ENCODE measurements at places on chromosomes 12 and 14. TPM values are rescaled to one million over a fixed set of nuclear protein-coding genes. Genes with fewer than 3 reads are reported as not detected.

Gene SOCS2
- total RNA-seq = 4.2 TPM

Gene MYRFL
- not detected for total RNA-seq

Gene HHIPL1
- not detected for total RNA-seq

Gene DPY19L2
- not detected for total RNA-seq

Gene PLCZ1
- total RNA-seq = not detected

Gene LBHD2
- total RNA-seq = not detected

Gene GPRC5D
- not detected for total RNA-seq

Gene PYGL
- 0.59 TPM for total RNA-seq

Gene TAS2R42
- total RNA-seq = not detected

Gene SLC25A47
- total RNA-seq = not detected

Gene ABCC9
- total RNA-seq = not detected

Gene EPYC
- not detected for total RNA-seq

Gene ACSS3
- total RNA-seq = not detected

Gene POU6F1
- total RNA-seq = 36.8 TPM

Gene INHBC
- total RNA-seq = 0.20 TPM

DNA sequence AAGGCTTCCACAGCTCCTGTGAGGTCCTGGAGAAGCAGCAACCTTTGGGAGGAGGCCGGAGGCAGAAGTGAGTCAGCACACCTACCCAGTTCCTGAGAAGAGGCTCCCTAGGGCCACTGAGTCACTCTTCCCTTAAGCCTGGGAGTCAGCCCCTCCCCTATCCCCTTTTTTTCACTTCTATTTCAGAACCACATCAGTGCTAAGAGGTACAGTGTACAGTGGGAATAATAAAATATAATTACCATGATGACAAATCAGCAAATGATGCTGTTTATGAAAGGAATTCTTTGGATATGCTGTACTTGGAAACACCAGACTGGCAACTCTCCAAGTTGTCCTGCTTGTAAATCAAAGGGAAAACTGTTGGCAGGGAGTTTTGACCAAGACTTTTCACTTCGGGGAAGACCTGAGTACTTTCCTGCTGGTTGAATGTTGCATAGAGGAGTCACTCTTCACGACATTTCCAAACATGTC, 7.8 kb upstream of the TBPL2 start:
- H3K4me3 ChIP-seq = no peak overlapping the region
- H3K36me3 ChIP-seq = no peaks in the 10 kb centered on the region
- no peaks in the 10 kb centered on the region for H3K27me3 ChIP-seq
- no peaks in the 10 kb centered on the region for H3K4me1 ChIP-seq
- no peak for DNase-seq

- DNase-seq = no peak
- H3K4me1 ChIP-seq = no peaks in the 10 kb centered on the region
- H3K27ac ChIP-seq = no peak overlapping the region
- no peak overlapping the region for H3K4me3 ChIP-seq
- H3K36me3 ChIP-seq = no peaks in the 10 kb centered on the region
- H3K27me3 ChIP-seq = no peaks in the 10 kb centered on the region
These were observed 140.0 kb downstream of the DAD1 start for GRCh38 chr14:22448905-22449599.

DNA sequence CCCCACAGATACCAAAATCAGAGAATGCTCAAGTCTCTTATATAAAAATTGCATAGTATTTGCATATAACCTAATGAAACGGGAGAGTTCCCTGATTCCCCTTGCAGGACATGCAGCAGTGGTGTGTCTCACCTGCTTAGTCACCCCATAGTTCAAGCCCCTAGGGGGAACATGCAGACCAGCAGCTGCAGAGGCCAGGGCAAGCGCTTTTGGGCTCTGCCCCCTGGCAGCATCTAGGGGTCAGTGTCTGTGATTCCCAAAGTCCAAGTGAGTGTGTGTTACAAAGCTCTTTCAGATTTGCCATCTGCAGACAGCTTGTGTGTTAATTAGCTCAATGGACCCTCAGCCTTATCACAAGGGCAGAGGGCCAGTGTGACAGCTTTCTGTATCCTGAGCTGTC, 110.1 kb downstream of the DNAI7 start:
- H3K27me3 ChIP-seq = no peaks in the 10 kb centered on the region
- no peak overlapping the region for H3K27ac ChIP-seq
- peaks cover 70% of the 10 kb centered on the region for H3K36me3 ChIP-seq
- H3K4me1 ChIP-seq = no peaks in the 10 kb centered on the region

DNA sequence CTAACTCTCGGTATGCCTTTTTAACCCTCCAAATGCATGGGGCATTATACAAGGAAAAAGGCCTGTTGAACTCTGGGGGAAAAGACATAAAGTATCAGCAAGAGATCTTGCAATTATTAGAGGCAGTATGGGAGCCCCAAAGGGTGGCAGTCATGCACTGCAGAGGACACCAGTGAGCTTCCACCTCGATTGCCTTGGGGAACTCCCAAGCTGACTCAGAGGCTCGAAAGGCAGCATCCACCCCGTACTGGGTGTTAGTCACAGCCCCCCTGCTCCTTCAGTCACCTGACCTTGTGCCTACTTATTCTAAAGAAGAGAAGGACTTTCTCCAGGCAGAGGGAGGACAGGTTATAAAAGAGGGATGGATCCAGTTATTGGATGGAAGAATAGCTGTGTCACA, 781.4 kb upstream of the TMEM132C start:
- H3K27ac ChIP-seq = no peak overlapping the region
- no peak for DNase-seq
- H3K4me1 ChIP-seq = no peaks in the 10 kb centered on the region
- H3K36me3 ChIP-seq = no peaks in the 10 kb centered on the region

- no peaks in the 10 kb centered on the region for H3K27me3 ChIP-seq
- peaks cover 6% of the 10 kb centered on the region for H3K4me1 ChIP-seq
- no peak overlapping the region for H3K27ac ChIP-seq
- DNase-seq = no peak
These were observed 9.2 kb upstream of the HIP1R start for GRCh38 chr12:122825773-122826724.

DNA sequence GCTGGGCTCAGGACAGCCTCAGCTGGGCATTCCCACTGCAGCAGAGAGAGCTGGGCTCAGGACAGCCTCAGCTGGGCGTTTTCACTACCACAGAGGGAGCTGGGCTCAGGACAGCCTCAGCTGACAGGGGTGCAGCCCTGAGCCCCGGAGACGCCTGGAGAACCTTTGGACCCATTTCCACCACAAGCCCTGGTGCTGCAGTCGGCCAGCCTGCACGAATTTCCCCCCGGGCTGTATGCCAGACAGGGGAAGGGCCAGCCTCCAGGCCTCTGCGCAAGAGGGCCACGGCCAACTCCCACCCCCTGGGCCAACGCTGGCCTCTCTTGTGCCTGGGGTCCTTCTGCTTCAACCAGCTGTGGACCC, 2.6 kb upstream of the C14orf180 start:
- H3K27me3 ChIP-seq = peaks cover 5% of the 10 kb centered on the region
- H3K36me3 ChIP-seq = no peaks in the 10 kb centered on the region
- no peak overlapping the region for H3K27ac ChIP-seq
- DNase-seq = no peak
- H3K4me3 ChIP-seq = no peak overlapping the region

GRCh38 chr12:121794534-121795033, 1.1 kb upstream of the RHOF start:
- H3K36me3 ChIP-seq = peaks cover 44% of the 10 kb centered on the region
- no peak for DNase-seq
- H3K27ac ChIP-seq = peak overlapping the region; percentile 81
- peaks cover 93% of the 10 kb centered on the region for H3K4me1 ChIP-seq

GRCh38 chr12:50620978-50621360, 116.2 kb downstream of the DIP2B start:
- H3K27me3 ChIP-seq = no peaks in the 10 kb centered on the region
- no peak overlapping the region for H3K27ac ChIP-seq
- DNase-seq = no peak
- no peaks in the 10 kb centered on the region for H3K36me3 ChIP-seq
- peaks cover 40% of the 10 kb centered on the region for H3K4me1 ChIP-seq

DNA sequence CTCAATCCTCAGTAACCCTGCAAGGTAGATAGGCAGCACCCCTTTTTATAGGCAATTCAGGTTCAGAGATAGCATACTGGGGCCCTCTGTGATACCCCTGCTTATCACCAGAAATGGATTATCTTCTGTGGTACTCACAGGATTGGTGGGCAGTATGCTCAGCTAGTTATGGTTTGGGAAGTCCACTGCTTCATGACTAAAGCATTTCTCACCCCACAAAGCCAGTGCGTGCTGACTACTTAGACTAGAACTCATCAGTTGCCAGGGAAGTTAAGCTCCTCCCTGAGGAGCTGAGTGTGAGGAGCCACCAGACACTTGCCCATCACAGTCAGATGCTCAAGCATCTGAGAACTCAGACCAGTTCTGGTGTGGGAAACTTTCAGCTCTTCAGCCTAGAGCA, 76.3 kb downstream of the SCAF11 start:
- H3K4me1 ChIP-seq = no peaks in the 10 kb centered on the region
- H3K4me3 ChIP-seq = no peak overlapping the region
- H3K27ac ChIP-seq = no peak overlapping the region
- H3K27me3 ChIP-seq = no peaks in the 10 kb centered on the region
- DNase-seq = no peak

DNA sequence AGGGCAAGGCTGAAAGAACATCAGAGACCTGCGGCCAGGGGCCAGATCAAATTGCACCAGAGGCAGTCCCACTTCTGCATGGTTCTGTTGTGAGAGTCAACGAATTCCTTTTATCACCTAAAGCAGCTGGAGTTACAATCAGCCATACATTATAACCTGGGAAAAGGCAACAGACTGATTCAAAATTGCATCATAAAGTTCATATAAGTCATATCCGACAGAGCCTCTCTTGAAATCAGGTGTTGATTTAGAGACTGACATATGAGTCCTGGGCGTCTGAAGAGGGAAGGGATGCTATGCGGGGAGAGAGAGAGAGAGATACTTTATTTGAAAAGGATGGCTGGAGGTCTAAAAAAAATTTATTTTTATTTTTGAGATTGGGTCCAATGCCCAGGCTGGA, 89.4 kb downstream of the EFCAB11 start:
- H3K4me1 ChIP-seq = no peaks in the 10 kb centered on the region
- H3K27me3 ChIP-seq = no peaks in the 10 kb centered on the region
- H3K4me3 ChIP-seq = no peak overlapping the region
- no peak for DNase-seq

GRCh38 chr12:80359703-80360102, 84.3 kb upstream of the PTPRQ start:
- no peak overlapping the region for H3K4me3 ChIP-seq
- H3K4me1 ChIP-seq = no peaks in the 10 kb centered on the region
- H3K36me3 ChIP-seq = no peaks in the 10 kb centered on the region
- no peaks in the 10 kb centered on the region for H3K27me3 ChIP-seq
- H3K27ac ChIP-seq = no peak overlapping the region
- DNase-seq = no peak

DNA sequence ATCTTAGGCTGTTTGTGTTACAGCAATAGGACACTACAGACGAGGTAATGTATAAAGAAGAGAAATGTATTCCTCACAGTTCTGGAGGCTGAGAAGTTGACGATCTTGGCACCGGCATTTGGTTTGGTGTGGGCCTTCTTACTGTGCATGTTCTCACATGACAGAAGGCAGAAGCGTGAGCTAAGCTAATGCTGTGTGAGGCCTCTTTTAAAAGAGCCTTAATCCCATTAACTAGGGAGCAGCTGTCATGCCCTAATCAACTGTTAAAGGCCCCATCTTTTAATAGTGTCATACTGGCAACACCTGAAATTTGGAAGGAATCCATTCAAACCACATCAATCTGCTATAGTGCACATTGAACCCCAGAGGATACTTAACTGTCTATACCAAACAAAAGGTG, 992.9 kb downstream of the GALC start:
- no peaks in the 10 kb centered on the region for H3K4me1 ChIP-seq
- no peaks in the 10 kb centered on the region for H3K36me3 ChIP-seq
- no peak for DNase-seq
- H3K4me3 ChIP-seq = no peak overlapping the region

DNA sequence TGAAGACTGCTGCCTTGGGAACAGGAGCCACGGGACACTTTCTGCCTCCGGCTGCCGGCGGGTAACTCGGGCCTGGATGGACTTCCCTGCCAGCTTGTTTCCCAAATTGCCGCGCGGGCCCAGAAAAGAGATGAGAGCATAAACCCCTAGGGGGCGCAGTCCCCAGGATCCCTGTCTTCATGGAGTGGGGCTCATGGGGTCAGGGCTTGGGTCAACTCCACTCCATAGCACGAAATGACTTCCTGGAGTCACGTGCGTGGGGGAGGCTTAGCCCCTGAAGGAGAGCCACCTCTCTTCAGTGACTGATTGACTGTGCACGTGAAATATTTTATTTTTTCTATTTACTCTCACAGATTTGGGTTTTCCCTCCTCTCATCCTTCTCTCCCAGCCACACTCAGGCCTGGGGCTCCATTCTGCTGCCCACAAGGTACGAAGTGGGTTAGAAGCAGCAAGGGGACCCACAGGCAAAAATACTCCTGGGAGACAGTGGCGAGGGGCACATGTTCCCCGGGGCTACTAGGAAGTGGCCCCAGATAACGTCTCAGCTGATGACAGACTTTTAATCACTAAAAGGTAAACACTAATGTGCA, 10.0 kb downstream of the PGF start:
- no peak overlapping the region for H3K4me3 ChIP-seq
- peak; percentile 44 for DNase-seq
- peaks cover 38% of the 10 kb centered on the region for H3K4me1 ChIP-seq

DNA sequence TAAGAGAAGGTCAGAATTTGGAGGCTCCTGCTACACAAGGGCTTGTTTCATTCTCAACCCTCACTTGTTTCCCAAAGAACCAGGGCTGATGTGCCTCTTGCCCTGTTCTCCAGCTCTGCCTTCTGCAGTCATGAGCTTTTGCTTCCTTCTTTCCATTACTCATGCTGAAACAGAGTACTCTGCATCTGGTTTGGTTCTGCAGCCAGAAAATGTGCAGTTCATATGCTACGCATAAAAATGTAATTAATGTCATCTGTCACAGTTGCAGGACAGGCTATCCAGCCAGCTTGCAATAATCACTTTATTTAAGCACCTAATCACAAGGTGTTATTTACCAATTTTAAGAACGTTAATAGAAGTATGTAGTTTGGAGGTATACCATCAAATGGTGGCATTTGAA, 150.2 kb downstream of the SRGAP1 start:
- H3K27ac ChIP-seq = no peak overlapping the region
- no peak for DNase-seq
- H3K4me3 ChIP-seq = no peak overlapping the region
- H3K36me3 ChIP-seq = no peaks in the 10 kb centered on the region

- H3K27ac ChIP-seq = no peak overlapping the region
- no peaks in the 10 kb centered on the region for H3K27me3 ChIP-seq
- no peaks in the 10 kb centered on the region for H3K36me3 ChIP-seq
- no peak for DNase-seq
- H3K4me1 ChIP-seq = peaks cover 30% of the 10 kb centered on the region
These were observed 131.3 kb downstream of the ZFP36L1 start for GRCh38 chr14:68661226-68662225.

DNA sequence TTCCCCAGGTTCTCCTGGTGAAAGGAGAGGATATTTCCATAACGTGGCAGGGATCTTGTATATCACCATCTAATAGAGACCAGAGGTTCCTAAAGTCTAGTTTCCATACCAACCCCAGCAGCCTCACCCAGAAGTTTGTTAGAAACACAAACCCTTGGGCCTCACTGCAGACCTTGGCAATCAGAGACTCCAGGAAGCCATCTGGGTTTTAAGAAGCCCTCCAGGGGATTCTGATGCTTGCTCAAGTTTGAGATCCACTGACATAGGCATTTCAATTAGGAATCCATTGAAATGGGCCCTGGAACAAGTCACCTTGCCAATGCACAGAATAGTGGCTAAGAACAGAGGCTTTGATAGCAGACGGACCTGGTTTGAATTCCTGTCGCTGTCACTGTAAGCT, 2.2 kb upstream of the CMKLR1 start:
- no peak for DNase-seq
- H3K36me3 ChIP-seq = no peaks in the 10 kb centered on the region
- H3K27ac ChIP-seq = no peak overlapping the region
- no peaks in the 10 kb centered on the region for H3K4me1 ChIP-seq
- peaks cover 3% of the 10 kb centered on the region for H3K27me3 ChIP-seq
